ENCODE measurements at places on chromosomes 1 and 21.

DNA sequence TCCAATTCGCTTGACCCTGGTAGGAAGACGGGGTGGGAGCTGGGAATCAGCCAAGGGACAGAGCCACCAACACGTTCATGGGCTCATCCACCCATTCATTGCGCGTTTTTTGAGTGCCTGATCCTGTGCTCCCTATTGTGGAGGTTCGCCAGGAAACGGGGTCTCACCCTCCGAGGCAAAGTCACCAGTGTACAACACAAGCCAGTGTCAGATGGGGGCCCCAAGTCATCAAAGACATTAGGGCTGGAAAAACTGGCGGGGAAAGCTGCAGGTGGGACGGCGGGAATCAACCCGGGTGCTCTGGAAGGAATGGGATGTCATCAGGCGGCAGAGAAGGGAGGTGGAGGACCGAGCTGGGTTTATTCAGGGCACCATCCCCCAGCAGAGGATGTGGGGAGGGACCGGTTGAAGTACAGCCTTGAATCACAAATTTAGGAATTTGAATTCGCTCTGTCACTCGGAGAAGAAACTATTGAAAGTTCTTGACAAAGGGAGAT is 667 bp upstream of the NID1 start:
- DNase-seq, result no peak

DNA sequence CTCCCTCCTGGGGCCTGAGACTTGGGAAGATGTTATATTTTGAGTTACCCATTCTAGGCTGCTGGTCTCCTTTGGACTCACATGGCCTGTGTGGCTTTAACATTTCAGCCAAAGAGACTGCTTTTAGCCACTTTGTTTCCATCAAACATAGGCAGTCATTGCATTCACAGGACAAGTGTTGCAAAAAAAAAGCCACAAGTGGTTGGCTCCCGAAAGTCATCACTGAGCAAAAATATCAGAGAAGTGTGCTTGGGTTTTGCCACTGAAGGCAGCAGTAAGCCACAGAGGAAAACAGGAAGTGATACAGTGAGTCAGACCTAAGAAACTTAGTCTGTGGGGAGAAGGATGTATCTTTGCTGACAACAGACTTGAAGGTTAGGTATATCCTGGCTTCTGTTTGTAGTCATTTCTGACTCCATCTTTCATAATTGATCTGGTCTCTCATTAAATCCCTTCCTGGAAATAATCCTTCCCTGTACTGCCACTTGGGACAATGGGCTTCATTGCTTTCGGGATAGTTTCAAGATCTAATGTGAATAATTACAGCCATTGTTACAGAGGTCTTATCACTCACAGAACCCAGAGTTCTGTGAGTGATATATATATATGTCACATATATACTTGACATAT is 80.9 kb downstream of the COLGALT2 start:
- DNase-seq, result peak; percentile 79

DNA sequence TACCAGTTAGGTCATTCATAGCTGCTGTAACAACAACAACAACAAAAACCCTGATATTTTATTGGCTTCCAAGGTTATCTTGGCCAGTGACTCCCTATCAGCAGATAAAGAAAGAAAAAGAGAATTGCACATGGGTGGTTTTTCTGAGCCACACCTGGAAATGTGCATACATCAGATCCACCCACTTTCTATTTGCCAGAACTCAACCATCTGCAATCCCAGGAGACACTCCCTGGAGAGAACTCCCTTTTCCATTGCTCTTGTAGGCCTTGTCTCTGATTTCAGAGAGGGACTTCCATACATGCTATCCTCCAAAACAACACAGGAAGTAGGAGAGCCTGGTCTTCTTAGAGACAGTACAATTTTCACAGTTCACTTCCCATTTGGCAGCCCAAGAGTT is 74.9 kb upstream of the ZC3H11B start:
- DNase-seq, result no peak

DNA sequence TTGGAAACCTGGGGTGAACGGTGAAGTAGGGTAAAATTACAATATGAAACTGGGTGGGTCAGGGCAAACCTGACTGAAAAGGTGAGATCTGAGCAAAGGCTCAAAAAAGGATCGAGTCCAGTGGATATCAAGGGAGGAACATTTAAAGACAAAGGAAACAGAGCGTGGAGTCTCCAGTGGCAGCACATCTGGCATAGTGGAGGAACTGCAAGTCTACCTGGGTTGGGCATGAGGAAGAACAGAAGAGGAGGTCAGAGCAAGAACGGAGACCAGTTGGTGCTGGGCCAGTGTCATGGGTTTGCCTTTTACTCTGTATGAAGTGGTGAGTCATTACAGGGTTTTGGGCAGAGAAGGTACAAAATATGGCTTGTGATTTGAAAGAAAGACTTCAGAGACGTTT is 163.7 kb downstream of the NTPCR start:
- no peak for DNase-seq

DNA sequence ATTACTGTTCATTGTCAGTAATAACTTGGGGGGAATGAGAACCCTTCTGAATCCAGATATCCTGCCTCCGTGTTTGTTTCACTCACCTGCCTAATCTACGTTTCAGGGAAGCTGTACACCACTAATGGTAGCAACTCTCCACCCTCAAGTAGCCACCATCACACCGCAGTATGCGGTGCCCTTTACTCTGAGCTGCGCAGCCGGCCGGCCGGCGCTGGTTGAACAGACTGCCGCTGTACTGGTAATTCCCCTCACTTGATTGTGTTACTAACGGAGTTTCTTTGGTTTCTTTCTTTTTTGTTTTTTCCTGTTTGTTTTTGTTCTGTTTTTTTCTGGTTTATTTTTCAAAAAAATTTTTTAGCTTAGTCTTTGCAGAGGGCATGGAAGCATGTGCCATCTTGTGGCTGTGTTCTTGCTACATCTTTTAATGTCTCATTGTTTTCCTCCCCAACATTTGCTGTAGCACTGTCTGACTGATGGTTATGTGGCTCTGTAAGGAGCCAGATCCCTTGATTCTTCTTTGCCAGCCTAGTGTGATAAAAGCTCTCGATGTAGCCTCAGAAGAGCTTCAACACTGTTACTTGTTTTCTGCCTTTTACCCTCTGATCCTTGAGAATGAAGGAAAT is 15.9 kb upstream of the OLFML3 start:
- DNase-seq, result no peak

DNA sequence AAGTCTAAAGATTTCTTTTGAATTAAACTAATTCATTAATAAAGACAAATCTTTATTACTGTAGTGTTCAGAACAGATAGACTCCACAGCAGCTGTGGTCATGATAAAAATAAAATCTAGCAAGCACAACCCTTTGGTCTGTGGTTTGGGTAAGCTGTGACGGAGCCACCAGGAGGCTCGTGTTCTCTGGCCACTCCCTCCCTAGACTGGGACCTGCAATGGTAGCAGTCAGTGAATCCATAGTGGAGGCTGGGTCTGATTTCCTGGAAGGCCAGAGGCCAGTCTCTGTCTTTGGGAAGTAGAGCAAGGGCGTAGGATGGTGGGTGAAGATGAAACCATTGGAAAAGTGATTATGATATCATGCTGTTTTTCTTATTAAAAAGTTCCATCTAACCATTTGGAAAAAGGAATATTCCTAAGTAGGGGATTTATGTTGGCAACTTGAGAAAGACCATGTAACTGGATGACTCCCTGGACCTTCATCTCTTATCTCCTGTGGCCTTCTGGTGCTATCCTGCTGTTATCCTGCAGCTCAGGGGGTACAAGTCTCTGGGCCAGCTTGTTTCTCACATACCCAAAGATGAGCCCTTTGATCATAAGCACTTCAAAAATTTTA is 39.0 kb downstream of the TENT5C start:
- peak; percentile 50 for DNase-seq

GRCh38 chr1:176515310-176515709 is 52.3 kb downstream of the PAPPA2 start:
- no peak for DNase-seq

DNA sequence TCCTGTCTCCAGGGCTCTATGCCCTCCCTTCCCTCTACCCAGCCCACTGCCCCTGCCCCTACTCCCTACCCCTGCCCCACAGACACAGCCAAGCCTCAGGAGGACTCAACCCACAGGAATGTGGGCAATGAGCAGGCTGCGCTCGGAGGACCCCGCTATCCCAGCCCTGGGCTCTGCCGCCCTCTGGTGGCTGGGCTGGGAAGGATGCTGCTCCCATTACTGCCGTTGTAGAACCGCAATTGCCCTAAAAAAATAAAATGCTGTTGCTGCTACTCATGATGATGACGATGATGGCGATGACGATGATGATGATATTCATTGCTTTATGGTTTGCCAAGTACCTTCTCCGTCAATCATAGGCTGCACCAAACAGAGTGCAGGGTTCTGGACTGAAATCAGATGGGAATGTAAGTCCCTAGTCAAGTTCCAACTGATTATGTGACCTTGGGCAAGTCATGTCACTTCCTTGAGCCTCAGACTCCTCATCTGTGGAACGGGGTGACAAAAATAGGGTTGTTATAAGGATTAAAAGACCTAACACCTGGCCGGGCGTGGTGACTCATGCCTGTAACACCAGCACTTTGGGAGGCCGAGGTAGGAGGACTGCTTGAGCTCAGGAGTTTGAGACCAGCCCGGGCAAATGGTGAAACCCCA is 24.6 kb downstream of the ARHGEF19 start:
- peak; percentile 78 for DNase-seq

DNA sequence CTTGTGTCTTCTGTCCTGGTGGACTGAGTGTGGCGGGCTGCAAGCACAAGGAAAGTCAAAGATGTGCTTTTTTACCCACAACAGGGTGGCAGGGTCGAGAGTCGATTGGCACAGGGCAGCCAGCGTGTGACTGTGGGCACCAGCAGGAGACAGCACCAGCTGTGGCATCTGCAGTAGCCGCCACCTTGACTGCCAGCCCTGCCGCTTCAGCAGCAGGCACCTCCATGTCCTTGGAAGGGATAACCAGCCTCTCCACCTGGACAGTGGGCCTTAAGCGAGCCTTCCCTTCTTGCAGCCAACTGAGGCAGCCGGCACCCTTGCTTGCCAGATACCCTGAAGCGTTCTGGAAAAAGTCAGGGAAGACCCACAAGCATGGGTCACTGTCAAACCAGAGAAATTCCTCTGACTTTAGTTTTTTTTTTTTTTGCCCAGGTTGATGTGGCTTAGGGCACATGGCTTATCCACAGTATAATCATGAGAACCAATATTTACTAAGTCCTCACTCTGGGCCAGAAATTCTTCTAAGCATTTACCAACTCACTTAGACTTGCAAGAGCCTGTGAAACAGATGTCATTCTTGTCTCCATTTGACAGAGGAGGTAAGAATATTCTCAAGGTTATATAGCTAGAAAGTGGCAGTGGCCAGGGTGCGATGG is 30.1 kb upstream of the PTGFRN start:
- no peak for DNase-seq

DNA sequence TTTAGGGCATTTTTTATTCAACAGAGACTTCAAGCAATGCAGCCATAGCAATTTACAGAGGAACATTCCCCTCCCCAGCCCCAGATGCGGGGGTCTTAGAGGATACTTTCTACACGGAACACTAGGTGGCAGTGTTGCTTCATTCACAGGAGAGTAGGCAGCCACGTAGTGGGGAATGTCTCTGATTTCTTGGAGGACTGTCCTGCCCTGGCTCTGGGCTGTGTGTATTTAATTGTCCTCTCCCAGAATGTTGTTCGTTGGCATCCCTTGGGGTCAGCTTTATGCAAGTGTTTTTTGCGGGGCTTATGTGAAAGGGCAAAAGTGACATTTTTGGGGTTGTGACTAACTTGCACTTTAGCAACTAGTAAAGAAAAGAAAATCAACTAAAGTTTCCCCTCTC is 96.9 kb downstream of the PAPPA2 start:
- no peak for DNase-seq

GRCh38 chr1:169064103-169064502 is 42.4 kb upstream of the ATP1B1 start:
- no peak for DNase-seq

DNA sequence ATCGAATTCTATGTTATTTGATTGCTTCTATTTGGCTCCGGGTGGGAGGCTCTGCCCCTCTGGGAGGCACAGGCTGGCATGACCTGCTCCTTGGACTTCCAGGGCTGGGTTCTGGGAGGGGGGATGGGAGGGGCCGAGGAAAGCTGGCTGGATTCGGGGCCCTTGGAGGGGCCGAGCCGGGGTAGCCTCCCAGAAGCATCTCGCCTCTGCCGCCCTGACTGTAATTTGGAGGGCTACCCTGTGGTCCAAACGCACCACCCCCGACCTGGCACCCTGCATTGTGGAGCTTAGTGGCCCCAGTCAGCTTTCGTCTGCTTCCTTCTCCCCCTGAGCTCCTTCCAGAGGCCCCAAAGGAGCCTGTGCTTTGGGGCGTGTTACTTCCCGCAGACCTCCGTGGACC is 85.4 kb upstream of the TMEM51 start:
- no peak for DNase-seq

DNA sequence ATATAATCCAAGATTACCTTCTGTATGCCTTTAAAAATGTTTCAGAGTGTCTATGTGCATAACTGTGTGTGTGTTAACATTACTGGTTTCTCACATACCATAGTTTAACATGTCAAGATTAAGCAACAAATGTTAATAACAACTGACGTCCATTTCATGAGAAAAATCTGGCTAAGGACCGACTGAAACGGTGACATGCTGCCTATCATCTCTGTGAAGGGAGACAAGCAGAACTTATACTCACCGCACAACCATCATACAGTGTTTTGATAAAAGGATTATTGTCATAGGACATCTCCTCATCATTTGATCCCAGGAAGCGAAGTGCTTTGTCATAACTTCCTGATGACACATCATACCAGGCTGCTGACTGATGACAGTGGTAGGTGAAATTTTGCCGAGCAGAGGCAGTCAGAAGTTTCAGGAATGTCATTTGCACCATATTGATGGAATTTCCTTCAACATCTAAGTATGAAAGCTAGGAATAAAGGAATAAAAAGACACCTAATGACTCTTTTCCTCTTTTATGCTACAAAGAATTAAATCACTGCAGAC is 228.8 kb downstream of the COL11A1 start:
- no peak for DNase-seq

DNA sequence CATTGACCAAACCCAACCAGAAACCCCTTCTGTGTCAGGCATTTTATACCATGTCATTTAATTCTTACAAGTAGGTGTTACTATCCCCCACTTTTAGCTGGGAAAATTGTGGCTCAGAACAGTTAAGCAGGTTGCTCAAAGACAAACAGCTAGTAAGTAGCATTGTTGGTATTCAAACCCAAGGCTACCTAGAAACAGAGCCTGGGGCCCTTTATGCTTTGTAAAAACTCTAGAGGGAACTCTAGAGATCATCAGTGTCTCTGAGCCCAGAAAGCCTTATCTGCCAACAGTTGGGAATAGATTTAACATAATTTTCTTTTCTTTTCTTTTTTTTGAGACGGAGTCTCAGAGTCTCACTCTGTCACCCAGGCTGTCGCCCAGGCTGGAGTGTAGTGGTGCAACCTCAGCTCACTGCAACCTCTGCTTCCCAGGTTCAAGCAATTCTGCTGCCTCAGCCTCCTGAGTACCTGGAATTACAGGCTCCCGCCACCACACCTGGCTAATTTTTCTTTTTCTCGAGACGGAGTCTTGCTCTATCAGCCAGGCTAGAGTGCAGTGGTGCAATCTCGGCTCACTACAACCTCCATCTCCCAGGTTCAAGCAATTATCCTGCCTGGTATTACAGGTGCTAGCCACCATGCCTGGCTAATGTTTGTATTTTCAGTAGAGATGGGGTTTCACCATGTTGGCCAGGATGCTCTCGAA is 48.5 kb upstream of the OSBPL9 start:
- DNase-seq, result no peak
